Stimulated activated CD8-positive, alpha-beta memory T cell treated with anti-CD3 and anti-CD28 coated beads, Interleukin-7, amount 100 ng/mL, for 4 hours (primary cell): ENCODE measurements at places on chromosomes 4 and X.

- DNase-seq = no peak
Measured at GRCh38 chr4:138851391-138852335, 163.9 kb upstream of the NOCT start.

GRCh38 chrX:828411-828959 is 197.9 kb downstream of the SHOX start:
- DNase-seq = no peak

DNA sequence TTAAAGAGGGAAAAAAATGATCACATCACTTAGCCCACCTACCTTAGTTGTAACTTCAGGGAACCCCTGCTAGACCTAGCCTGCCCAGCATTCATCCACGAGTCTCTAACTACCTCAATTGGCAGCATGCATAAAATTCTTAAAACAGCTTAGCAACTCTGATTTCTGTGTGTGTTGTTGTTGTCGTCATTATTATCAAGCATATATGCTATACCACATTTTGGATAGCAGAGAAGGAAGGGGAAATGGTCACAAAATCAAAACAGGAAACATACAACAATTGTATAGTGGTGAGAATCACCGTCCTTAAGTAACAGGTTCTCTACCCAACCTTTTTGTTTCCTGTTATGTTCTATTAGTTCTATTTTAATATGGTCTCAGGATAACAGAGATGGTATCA is 2.7 kb upstream of the ACOT9 start:
- no peak for DNase-seq

DNA sequence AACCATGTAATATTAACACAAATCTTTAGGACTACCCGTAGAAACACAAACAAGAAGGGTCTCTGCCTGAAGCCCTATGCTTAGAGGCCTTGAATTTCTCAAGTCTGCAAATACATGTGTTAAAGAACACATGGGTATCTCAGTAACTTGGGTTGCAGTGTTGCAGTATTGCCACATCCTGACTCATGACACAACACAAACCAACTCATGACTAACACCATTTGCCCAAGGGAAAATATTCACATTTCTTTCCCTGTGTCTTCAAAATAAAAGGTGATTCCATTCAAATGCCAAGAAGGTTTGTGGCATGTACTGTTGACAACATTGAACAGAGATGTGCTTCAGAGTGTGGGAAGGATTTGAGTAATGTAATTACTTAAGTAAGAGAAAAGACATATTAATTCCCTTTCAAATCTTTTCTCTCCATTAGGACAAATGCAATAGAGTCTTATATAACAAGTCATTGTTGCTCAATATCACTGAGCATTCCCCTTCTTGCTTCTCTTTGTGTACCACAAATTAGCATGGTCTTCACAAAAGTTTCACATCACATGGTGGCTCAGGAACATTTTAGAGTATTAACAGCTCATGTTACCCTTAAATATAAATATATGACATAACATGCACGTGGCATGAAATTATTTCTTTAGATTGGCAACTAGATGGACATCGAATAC is 487.1 kb downstream of the STPG2 start:
- no peak for DNase-seq

DNA sequence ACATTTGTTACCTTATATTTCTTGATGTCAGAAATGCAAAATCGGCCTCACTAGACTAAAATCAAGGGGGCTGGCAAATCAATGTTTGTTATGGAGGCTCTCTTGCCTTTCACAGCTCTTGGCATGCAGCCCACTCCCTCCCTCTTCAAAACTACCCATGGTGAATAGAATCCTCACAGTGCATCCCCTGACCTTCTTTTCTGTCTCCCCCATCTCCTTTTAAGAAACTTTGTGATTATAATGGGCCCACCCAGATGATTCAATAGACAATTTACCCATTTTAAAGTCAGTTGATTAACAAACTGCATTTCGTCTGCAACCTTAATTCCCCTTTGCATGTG is 184.0 kb downstream of the PCDH7 start:
- DNase-seq = no peak

DNA sequence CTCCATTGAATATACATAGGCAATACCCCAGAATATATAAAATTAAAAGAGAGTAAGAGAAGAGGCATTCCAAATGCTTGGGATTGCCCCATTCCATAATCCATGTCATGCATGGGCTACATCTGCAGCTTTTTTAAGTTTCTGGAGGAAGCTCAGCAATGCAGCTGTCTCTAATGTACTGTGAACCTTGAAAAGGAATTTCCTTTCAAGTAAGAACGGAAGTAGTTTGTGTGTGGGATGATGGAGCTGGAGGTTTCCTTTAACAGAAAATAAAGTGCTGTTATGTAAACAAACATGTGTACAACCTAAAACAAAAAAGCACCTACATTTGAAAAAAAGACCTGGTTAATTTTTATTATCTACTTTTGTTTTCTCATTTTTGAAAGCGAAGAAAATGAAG is 303.5 kb downstream of the BMPR1B start:
- no peak for DNase-seq

DNA sequence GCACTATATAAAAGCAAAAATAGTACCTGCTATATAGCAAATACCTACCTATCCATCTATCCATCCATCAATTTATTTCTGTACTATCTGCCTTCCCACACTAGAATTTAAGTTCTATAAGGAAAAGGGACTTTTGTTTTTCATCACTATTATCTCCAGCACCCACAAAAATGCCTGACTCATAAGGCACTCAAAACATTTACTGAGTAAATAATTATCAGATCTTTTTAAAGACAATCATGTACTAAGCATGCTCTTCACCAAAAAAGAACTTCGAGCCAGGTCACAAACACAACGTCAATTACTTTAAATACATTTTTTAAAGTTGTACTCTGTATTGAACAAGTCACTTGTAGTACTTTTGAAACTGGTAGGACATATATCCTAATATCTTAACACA is 119.9 kb downstream of the FBXW7 start:
- DNase-seq = no peak

DNA sequence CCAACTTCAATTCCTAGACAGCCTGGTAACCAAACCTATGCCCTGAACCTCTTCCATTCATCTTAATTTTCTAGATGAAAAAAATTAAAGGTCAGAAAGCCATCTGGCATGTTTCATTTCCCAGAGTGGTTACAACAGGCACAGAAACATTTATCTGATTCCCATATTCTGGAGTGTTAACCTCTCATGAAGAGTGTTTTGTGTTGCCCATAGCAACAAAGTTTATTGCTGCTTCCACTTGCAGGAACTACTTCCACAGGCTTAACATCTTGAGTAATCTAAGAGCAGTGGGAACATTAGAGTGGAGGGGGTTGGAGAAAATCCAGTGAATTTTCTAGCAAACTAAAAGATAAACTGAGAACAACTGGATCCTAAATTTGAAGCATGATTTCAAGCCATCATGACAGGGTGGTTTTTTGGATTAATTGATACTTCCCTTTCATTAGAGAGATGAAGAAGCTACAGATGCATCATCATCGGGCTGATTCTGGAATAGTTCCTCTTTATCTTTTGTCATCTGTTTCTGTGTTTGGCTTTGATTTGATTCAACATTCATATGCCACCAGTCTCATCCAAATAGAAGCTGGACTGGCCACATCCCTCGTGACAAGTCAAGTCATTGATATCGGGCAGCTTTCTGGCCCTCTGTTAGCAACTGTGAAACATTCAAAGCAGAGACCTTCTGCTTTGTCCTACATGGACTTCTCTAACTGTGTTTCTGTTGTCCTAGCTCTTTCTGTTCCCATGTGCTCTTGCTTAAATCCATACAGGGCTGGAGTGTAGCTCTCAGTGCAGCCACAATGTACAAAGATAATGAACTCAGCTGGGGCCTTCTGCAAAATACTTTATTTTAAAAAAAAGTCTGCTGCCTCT is 167.3 kb downstream of the MID1IP1 start:
- no peak for DNase-seq

DNA sequence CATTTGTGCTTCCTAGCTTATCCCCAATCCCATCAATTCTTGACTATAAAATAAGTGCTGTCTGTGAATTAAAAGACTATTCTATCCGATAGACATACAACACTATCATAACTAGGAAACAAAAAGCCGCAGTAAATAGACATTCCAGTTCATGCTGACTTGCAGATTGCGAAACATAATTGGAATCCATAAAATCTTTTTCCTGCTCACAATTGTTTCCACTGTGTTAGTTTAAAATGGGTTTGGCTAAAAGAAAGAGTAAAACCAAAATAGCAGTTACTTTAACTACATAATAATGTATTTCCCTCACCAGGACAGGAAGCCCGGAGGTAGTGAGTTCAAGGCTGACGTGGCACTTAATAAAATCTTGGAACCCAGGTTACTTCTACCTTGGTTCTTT is 17.2 kb downstream of the SMIM31 start:
- DNase-seq = no peak

GRCh38 chr4:145279122-145279960 is 99.0 kb upstream of the OTUD4 start:
- no peak for DNase-seq

DNA sequence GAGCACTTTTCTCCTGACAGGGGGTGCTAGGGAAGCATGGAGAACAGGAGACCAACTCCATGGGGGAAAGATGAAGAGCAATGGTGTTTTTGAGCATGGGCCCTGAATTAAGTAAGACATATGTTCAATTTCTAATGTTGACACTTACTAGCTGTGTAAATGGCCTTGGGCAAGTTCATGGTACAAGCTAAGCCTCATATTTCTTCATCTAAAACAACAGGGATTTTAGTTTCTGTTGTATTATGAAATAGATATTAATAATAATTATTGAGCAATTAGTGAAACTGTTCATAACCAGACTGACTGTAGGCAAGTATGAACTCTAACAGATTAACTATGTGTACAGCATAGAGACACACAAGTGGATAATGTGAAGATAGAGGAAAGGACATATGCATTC is 515.0 kb upstream of the FAT1 start:
- no peak for DNase-seq

DNA sequence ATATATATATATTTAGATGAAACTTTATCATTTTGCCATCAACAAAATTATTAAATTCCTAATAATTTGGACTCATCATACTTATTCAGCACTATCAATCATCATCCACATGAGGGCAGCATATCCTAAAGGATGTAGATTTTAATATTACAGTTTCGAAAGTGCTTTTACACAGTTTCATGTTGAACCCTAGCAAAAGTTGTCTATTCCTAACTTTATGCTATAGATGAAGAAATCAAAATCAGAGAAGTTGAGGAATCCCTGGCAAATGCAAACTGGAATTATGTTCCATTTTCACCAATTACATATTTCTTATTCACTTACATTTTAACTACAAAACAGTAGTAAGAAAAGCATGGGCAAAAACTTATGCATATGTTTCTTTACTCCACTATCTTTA is 36.6 kb upstream of the UGT2A1 start:
- DNase-seq = no peak

- no peak for DNase-seq
Measured at GRCh38 chrX:2484721-2485648, 15.8 kb downstream of the DHRSX start.

DNA sequence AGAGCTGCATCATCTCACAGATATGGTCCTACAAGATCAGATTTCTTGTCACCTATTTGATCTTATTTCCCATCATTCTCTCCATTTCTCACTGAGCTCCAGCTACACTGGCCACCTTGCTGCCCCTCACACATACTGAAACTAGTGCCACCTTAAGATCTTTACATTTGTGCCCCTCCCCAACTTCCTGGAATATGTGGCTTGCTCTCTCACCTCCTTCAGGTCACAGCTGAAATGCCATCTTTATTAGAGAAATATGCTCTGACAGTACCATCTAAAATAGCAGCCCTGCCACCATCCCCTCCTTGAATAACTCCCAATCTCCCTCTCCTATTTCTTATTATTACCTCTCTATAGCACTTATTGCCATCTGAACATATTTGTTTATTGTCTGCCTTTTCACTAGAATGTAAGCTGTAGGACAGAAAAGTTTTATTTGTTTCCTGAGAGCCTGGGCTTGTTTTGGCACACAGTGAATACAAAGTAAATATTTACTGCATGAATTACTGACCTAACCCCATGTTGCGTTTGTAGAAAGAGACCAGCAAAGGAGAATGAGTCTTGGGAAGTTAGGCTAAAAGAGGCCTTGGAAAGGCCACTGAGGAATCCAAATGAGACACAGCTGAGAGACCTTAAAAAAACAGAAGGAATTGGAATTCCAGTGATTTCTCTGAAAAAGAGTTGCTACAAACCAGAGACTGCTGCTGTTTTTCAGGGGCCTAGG is 22.7 kb downstream of the DYNLT3 start:
- no peak for DNase-seq

DNA sequence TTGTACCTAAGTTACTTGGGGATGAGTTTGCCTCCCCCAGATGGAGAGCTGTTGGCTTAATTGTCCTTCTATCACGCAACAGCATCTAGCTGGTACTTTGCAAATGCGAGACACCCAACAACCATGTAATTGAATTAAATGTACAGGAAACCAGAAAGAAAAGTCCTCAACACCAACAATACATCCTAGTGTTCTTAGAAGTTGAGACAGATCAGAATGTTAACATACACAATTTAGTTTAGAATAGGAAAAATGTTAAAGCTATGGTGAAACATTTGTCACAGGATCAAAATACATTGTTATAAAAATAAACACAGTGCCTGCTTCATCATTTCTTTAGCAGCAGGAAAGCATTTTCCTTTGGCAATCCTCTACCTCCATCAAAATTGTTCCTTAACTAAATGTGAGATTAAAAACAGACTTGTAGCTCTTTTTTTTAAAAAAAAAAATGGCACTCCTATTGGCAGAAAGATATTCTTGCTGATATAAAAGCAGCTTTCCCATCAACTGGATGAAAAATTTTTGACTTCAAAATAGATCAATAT is 163.1 kb upstream of the MID1 start:
- no peak for DNase-seq

GRCh38 chr4:513327-513726 is 14.3 kb downstream of the PIGG start:
- DNase-seq = no peak

DNA sequence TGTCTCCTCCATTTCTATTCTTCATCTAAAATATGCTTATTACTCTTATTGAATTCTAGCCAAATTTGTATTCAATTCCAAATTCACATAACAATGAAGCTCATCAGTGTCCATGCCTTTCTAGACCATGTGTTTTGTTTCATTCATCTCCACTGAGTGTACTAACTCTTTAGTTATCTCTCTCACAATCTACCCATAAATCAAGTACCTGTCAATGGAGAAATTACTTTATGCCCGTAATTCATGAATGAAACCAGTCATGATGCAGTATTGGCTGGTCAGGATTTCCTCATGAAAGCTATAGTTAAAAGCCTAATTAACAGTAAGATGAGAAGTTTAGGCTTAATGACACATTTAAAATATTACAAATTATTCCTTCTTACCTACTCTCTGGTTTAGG is 12.2 kb upstream of the TMPRSS11F start:
- no peak for DNase-seq
